Cardiac muscle cell (in vitro differentiated cells and primary cell): ENCODE measurements at places on chromosomes 7 and 10.

- H3K27ac ChIP-seq = peak overlapping the region; percentile 28
- H3K27me3 ChIP-seq = no peaks in the 10 kb centered on the region
- DNase-seq = no peak
- no peak overlapping the region for H3K4me3 ChIP-seq
- H3K36me3 ChIP-seq = no peaks in the 10 kb centered on the region
- peaks cover 27% of the 10 kb centered on the region for H3K4me1 ChIP-seq
These were observed 168.3 kb downstream of the SNX13 start for GRCh38 chr7:17771901-17772408.

- no peaks in the 10 kb centered on the region for H3K36me3 ChIP-seq
- no peak for DNase-seq
- no peaks in the 10 kb centered on the region for H3K27me3 ChIP-seq
- no peaks in the 10 kb centered on the region for H3K4me1 ChIP-seq
- H3K27ac ChIP-seq = no peak overlapping the region
- H3K4me3 ChIP-seq = no peak overlapping the region
These were observed 148.4 kb upstream of the KLF14 start for GRCh38 chr7:130882396-130882795.

- H3K4me1 ChIP-seq = no peaks in the 10 kb centered on the region
- DNase-seq = no peak
- no peak overlapping the region for H3K4me3 ChIP-seq
- H3K36me3 ChIP-seq = no peaks in the 10 kb centered on the region
- no peaks in the 10 kb centered on the region for H3K27me3 ChIP-seq
These were observed 269.2 kb downstream of the ZWINT start for GRCh38 chr10:56091872-56092271.

DNA sequence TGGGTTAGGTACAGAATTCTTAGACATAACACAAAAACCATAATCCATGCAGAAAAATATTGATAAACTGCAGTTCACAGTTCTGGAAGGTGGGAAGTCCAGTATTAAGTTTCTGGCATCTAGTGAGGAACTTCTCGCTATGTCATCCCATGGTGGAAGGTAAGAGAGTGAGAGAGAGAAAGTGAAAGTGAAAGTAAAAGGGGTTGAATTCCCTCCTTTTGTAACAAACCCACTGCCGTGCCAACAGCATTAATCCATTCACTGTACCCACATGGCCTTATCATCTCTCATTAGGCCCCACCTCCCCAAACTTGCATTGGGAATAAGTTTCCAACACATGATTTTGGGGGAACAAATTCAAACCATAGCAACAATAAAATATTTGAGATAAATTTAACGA, 17.1 kb downstream of the ZNF485 start:
- H3K36me3 ChIP-seq = no peaks in the 10 kb centered on the region
- H3K27me3 ChIP-seq = no peaks in the 10 kb centered on the region
- no peak overlapping the region for H3K27ac ChIP-seq
- DNase-seq = no peak
- no peak overlapping the region for H3K4me3 ChIP-seq

- no peaks in the 10 kb centered on the region for H3K27me3 ChIP-seq
- no peaks in the 10 kb centered on the region for H3K36me3 ChIP-seq
- peaks cover 8% of the 10 kb centered on the region for H3K4me1 ChIP-seq
- DNase-seq = no peak
- no peak overlapping the region for H3K4me3 ChIP-seq
- no peak overlapping the region for H3K27ac ChIP-seq
These were observed 181.8 kb downstream of the KIAA1217 start for GRCh38 chr10:24390746-24391145.

DNA sequence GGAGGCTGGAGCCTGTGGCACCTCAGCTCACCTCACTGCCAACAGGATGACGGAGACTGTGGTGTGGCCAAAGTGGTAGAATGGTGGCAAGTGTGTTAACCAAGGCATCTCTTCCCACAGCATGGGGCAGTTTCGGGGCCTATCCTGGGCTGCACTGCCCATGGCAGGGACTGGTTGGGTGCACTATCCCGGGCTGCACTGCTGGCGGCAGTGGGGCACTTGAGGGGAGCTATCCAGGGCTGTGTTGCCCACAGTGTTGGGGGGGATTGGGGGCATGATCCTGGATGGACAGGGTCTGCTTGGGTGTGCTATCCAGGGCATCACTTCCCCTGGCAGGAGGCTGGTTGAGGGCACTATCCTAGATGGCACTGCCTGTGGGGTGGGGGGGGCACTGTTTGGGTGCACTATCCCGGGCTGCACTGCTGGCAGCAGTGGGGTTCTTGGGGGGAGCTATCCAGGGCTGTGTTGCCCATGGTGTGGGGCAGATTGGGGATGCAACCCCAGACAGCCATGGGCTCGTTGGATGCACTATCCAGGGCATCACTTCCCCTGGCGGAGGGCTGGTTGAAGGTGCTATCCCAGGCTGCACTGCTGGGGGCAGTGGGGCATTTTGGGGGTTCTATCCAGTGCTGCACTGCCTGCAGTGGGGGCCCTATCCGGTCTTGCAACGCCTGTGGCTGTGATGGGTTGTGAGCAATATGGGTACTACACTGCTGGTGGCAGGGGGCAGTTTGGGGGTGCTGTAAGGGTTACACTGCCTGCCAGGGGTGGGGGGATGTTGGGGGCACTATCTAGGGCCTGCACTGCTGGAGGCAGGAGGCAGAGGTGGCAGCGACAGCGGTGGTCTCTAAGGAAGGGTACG, 129.7 kb downstream of the ZNF248 start:
- no peaks in the 10 kb centered on the region for H3K27me3 ChIP-seq
- no peaks in the 10 kb centered on the region for H3K4me1 ChIP-seq
- no peaks in the 10 kb centered on the region for H3K36me3 ChIP-seq
- no peak for DNase-seq

DNA sequence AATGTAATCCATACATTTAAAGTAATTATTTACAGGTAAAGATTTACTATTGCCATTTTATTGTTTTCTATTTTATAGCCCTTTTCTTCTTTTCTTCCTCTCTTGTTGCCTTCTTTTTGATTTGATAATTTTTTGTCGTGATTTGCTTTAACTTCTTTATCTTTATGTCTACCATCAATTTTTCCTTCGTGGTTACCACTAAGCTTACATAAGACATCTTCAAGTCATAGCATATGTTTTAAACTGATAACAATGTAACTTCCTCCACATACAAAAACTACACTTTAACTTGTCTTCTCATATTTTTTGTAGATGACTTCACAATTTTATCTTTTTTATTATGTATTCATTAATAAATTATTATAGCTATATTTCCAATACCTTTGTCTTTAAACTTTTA, 316.6 kb downstream of the PLXDC2 start:
- no peaks in the 10 kb centered on the region for H3K36me3 ChIP-seq
- H3K4me3 ChIP-seq = no peak overlapping the region
- no peaks in the 10 kb centered on the region for H3K4me1 ChIP-seq
- no peak overlapping the region for H3K27ac ChIP-seq

- H3K36me3 ChIP-seq = no peaks in the 10 kb centered on the region
- peaks cover 12% of the 10 kb centered on the region for H3K4me1 ChIP-seq
- no peak overlapping the region for H3K27ac ChIP-seq
- H3K27me3 ChIP-seq = no peaks in the 10 kb centered on the region
- DNase-seq = no peak
These were observed 63.7 kb downstream of the PWWP2B start for GRCh38 chr10:132460691-132461090.
